ENCODE measurements at places on chromosomes 2 and 18.

DNA sequence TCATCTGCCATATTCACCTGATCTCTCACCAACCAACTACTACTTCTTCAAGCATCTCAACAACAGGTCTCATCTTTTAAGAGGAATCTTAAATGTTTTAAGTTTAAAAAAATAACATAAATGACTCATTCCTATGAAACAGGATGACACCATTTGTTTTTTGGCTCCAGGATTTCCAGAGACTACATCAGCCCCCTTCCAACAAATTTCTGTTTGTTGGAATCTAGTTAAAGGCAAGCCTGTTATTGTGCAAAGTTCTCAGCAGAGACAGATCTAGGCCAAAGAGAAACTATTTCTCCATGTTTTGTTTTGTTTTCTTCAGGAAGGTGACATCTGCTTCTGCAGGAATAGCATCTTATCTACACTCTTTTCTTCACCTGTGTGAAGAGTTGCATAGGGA lies 204.8 kb upstream of the SH3BP4 start:
- no peak for DNase-seq

DNA sequence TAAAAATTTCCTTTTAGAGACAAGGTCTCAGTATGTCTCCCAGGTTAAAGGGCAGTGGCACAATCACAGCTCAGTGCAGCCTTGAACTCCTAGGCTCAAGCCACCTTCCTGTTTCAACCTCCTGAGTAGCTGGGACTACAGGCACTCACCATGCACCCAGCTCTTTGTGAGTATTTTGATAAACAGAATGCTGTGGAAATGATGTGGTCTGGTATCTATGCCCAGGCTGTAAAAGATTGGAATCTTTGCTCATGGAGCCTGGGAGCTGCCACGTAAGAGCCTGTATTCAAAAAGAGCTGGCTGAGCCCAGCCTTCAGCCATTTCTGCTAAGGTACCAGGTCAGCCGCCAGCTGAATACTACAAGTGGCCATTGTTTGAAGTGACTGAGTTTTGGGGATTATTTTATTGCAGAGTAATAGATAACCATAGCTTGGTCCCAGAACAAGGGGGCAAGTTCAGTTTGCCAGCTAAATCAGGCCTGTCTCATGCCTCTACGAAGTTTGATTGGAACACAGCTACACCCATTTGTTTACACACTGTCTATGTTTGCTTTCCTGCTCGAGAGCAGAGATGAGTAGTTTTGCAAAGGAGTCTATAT lies 21.3 kb upstream of the ARL5A start:
- DNase-seq = no peak

- DNase-seq = peak; percentile 64
These were observed 42.3 kb downstream of the SLC4A1AP start for GRCh38 chr2:27705851-27706622.

DNA sequence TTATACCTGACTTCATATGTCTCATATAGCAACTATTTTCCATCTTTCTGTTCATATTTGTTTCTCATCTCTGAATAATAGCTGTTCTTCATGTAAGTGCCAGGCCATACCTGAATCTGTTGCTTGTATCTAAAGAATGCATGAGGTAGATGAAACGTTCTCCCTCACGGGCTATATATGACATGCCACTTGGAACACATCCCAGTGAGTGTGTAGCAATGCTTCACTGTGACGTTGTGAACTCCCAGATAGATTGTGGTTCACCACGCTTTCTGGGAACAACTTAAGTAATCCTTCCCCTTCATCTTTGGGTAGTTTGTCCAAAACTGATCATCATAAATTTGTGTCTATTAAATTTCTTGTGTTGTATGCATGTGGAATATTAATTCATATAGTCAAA lies 60.1 kb downstream of the RDH14 start:
- no peak for DNase-seq

GRCh38 chr2:154264024-154264423 lies 392.3 kb downstream of the GALNT13 start:
- DNase-seq = no peak

Data from brain pericyte (primary cell).